ENCODE measurements at places on chromosomes 3 and 15.
A peak's percentile ranks its signal among the peaks of the same experiment; 100 is the strongest.

GRCh38 chr3:20310629-20311028 lies 124.6 kb upstream of the SGO1 start:
- DNase-seq = no peak

DNA sequence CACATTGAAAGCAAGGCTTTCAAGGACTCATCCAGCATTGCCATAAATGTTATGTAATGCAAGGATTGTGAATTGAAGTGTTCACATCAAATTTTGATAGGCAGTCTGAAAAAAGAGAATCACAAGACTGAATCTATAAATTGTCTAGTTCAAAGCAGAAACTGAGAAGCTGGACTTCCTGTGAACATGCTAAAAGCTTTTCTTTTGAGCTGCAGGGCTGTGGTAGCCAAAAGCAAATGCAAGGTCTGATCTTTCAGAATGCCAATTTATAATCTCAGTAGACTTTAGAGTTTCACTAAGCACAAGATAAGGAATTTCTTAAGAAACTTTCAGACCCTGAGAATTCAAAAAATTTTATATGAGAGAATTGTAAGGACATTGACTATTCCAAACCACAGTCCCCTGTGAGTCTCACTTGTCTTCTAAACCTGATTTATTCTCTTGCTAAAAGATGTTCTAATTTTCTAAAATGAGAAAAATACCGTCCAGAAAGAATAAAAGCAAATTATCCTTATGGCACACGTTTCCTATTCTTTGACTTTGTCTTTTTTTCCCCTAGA lies 1700.3 kb downstream of the OTOL1 start:
- DNase-seq = no peak

DNA sequence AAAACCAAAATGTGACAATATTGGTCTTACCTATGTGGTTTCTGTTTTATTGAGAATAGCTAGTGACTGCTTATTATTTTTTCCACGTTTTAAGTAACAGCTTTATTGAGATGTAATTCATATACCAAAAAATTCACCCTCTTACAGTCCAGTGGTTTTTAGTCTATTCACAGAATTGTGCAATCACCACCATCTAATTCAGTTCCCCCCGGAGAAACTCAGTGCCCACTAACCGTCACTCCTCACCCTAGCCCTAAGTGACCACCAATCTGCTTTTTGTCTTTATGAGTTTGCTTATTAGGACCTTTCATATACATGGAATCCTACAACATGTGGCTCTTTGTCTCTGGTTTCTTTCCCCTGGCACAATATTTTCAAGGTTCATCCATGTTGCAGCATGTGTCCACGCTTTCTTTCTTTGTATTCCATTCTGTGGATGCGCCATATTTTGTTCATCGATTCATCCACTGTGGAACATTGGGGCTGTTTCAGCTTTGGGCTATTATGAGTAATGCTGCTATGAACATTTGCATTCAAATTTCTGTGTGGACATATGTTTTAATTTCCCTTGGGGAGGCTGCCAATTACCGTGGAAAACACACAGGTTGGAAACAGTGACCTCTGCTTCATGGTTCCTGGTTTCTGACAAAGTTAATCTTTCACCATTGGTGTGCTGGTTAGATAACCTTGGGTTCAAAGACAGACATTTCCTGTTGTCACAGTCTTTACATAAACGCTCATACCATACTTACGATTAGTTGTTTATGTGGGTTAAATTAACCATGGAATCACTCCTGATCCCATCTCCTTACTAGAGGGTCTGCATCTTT lies 3.2 kb upstream of the BCL2L10 start:
- DNase-seq = no peak

DNA sequence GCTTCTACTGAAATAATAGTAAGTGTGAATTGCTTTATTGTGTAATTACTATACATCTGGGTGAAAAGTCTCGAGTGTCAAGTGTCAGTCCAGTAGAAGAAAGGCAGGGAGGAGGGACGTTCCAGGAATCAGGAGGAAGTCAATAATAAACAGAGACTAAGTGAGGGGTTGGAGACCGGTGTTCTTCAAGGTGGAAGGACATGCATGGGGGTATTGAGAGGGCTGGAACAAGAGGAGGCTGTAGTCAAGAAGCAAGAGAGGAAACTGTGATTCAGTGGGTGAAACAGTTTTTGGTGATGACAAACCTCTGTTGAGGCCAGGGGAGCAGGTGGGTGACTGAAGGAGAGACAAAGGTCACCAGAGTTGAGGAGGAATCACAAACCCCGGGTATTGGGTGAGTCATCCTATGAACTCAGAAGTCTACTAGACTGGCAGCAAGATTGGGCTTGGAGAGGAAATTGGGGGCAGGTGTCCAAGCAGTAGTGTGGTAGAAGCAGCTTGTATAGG lies 11.6 kb upstream of the SCAMP5 start:
- DNase-seq = peak; percentile 48

GRCh38 chr3:195154793-195155535 lies 116.0 kb downstream of the XXYLT1 start:
- no peak for DNase-seq

DNA sequence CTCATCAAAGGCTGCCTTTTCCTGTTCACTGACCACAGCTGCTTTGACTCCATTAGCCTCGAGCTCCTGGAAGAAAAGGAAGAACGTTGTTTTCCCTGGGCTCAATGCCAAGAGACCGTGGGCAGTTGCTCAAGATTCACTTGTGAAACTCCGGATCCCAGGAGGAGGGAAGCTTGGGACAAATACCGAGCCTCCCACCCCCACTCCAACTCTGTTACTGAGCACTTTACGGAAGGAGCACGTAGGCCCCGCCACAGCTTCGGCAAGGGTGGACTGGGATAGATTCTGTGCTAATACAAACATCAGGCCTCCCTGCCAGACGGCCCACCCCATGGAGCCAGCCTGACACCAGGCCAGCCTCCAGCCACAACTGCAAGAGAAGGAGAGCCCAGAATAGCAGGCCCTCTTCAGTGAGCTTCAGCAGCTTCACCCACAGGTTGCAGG lies 10.8 kb upstream of the FANCD2 start:
- no peak for DNase-seq

DNA sequence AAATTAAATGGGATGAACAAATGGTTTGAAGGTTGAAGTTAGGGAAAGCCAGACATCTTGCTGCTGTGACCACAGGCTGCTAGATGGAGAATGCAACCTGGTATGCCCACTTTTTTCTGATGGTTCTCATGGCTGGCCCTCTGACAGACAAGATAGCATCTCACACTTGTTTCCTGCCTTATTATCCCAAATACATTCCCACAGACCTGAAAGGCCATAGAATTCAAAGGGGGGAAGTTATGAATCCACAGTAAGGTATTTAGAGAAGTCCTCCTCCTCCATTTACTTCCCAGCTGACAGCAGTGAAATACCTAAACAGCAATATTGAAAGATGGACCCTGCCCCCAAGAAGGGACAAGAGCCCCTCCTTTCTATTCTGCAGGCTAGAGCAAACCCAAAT lies 32.4 kb downstream of the LEO1 start:
- no peak for DNase-seq

Measured in activated CD8-positive, alpha-beta T cell treated with anti-CD3 and anti-CD28 coated beads, Interleukin-2, amount 10 ng/mL, durations not matched to agents 7 days and 5 days (primary cell).